ENCODE measurements at places on chromosomes 1 and 21.

- DNase-seq, result no peak
These were observed 1160.8 kb upstream of the B3GALT2 start for GRCh38 chr1:194347200-194347599.

DNA sequence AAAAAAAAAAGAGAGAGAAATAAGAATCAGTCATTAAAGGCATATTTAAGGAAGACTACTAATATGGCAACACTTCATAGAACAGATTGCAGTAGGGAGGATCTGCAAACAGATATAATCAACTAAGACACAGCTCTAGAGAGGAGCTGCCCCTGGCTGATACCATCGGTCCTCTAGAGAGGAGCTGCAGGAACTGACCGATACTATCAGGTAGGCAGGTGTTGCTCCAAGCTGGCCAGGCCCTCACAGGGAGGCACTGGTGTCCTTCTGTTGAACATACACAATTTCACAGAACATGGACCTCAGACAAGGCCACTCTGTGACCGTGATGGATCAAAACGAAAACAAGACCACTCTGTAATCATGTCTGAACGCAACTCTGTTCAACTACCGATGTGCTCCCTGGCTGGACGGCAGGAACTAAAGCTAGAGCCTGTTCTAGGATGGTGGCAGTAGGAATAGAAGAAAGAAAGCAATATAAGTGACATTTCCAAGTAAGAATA lies 15.5 kb downstream of the SMYD3 start:
- no peak for DNase-seq

- DNase-seq, result no peak
These were observed 62.1 kb downstream of the CACNA1E start for GRCh38 chr1:181545395-181545794.

DNA sequence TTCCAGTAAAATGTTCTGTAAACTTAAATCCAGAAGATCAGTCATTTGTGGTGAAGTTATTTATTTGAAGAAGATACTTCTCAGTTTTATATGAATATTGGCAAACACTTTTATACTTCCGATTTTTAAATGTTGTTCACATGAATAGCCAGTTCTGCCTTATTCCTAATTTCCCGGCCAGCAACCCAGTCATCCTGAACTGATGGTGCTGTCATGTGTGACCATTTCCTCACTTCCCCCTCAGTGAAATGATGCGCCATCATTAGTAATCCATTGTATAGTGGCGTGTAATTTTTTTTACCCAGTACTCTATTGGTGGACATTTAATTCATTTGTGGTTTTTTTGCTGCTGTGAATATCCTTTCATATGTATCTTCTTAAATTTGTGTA lies 16.4 kb downstream of the GPSM2 start:
- no peak for DNase-seq

DNA sequence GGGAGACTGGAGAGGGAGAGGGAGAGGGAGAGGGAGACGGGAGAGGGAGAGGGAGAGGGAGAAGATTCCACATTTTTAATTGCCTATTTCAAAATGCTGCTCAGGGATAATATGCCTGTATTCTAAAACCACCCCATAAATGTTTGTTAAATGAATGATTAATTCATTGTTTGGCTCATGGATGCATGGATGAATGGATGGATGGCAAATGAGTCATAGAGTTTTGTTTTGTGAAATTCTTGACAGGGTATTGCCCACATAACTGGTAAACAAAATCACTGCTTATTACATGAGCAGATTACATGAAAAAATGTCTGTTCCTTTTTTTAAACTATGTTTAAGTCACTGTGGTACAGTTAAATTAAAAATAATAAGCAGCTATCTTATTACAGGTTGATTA lies 220.4 kb downstream of the ZP4 start:
- DNase-seq, result no peak

- no peak for DNase-seq
These were observed 101.2 kb downstream of the ZSCAN20 start for GRCh38 chr1:33573661-33574060.

DNA sequence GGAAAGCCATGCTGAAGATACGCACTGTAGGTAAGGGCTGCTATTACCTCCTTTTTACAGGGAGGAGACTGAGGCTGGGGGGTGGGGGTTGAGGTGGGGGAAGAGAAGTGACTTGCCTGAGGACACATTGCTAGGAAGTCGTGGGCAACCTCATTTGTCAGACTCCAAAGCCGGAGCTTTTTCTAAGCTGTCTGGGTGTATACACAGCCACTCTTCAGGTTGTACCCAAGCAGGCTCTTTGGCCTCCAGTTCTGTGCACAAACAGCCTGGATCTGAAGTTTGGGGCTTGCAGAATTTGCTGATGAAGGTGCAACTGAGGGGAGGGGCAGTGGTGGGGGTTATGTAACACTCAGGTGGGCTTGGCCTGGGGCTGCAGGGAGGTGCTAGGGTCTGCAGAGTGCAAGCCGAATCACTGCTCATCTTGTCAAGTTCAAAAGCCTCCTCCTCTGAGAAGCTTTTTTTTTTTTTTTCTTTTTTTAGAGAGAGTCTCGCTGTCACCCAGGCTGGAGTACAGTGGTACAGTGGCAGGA lies 16.9 kb downstream of the TINAGL1 start:
- no peak for DNase-seq

DNA sequence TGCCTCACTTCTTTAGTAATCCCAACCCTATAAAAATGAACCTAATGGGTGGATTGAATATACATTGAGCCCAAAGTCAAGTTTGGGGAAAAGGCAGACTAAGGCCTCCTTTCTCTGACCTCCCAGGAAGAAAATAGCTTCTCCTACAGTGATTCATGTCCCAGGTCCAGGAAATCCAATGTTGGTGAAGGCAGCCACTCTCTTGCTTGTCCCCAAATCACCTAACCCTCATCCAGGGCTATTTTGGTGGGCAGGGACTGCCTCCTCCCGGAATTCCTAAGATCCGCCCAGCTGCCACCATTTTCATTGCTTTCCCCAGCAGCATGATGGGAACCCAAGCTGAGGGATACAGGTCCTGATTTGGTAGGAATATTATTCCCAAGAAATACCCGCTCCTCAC lies 8.4 kb downstream of the MYOG start:
- no peak for DNase-seq

DNA sequence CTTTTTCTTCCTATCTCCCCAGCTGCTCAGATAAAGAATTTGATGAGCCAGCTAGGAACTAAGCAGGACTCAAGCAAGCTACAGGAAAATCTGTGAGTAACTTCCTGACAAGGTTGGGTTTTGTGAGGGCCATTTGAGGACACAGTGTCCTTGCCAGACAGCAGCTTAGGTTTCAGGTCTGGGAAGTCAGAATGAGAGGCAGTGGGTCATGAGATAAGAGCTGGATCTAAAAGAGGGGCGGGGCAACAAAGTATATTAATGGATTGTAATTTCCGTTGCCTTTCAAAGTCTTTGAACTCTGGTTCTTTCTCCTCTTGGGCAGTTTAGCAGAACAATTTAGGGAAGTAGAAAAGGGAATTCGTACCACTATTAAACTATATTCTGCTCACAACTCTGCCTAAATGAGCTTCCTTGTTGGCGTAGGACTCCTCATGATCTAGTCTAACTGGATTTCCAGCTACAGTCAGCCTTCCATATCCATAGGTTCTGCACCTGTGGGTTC lies 16.6 kb downstream of the STX12 start:
- no peak for DNase-seq

GRCh38 chr1:155181371-155182051 lies 7.9 kb downstream of the TRIM46 start:
- DNase-seq, result no peak

DNA sequence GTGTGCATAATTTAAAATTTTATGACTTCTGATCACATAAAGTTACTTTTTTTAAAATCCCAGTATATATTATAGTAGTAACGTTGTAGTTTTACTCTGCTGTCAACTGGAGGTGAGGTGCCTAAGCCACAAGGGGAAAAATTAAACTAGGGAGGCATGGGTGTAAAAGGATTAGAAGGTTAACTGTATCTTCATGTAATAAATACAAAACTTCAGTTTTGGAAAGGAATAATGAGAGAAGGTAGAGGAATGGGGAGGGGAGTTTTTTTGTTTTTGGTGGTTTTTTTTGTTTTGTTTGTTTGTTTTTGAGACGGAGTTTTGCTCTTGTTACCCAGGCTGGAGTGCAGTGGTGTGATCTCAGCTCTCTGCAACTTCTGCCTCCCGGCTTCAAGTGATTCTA lies 5.7 kb downstream of the SLC25A33 start:
- no peak for DNase-seq

DNA sequence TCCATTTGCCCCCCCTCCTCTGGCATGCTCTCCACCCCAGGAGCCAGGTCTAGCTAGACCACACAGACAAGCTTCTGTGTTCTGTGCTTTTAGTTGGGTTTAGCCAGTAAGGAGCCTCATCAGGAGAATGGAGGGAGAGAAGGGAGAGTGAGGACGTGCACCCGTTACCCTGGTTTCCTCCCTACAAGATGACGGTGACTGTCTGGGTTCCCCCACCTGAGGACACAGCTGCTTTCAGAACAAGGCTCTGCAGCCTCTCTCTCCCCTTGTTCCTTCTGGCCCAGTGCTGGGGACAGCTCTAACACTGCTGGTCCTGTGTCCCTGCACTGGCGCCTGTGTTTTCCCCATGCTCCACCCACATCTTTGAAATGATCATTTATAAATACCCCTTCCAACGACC lies 184.4 kb upstream of the GALNT2 start:
- DNase-seq, result no peak

- no peak for DNase-seq
These were observed 4.5 kb downstream of the EPHX1 start for GRCh38 chr1:225814381-225814780.

DNA sequence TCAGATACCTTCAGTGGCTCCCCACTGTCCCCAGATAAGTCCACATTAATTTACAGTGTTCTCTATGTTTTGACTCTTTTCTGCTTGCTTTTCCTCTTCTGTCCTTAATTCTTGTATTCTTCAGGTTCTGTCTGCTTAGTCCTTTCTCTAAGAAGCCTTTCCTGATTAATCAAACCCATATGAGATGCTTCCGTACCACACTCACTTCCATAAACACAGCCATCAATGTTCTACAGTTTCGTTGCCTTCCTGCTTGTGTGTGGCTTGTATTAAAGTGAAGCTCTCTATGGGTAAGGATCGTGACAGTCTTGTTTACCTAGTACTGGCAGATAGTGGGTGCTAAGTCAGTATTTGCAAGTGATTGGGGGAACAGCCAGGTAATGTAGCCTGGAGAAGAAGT lies 75.9 kb downstream of the PRDM2 start:
- DNase-seq, result no peak

- DNase-seq, result no peak
These were observed 31.7 kb upstream of the HAO2 start for GRCh38 chr1:119336848-119337247.

DNA sequence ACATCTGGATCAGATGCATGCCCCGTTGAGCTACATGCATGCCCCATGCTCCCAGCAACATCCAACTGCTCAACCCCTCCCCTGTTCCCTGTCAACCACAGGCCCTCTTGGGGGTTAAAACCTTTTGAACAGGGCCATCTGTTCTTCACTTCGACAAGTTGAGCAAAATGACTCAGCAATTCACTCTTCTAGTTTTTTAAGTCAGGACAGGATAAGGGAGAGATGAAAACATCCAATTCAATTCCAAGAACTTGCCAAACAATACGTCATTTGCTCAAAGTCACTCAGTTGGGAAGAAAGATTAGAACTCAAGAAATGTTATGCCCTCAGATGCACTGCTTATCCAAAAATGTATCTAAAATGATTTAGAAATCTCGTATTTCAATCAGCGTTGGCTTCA lies 46.1 kb upstream of the MTF2 start:
- no peak for DNase-seq

DNA sequence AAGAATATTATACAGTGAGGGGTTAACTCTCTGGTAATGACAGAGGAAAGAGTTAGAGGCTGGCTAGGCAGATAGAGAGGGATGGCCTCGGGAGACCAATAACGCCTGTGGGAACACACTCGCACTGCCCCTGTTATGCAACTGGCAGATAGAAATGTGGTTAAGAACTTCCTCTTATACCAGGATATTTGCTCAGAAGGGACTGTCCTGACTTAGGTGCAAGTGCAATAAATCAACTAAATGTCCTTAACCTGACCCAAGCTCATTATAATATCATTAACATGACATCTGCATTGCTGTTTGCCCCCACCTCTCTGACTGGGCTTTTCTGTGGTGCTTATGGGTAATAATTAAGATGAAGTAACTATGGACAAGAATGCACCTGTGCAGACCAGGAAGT lies 1518.0 kb downstream of the NCAM2 start:
- no peak for DNase-seq

DNA sequence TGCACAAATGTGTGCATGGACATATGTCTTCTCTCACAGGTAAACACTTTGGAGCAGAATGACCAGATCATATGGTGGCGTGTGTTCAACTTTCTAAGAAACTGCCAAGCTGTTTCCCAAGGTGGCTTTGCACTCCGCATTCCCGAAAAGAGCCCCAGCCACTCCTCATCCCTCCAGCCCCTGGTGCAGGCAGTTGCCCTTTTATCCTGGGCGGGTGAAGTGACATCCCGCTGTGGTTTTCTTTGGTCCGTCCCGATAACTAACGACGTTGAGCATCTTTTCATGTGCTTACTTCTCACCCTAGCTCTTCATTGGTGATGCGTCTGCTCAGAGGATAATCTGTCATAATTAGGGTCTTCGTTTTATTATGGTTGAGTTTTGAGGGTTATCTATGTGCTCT lies 612.5 kb downstream of the MATN1 start:
- no peak for DNase-seq

- no peak for DNase-seq
These were observed 932 bp upstream of the USP24 start for GRCh38 chr1:55216096-55216495.

GRCh38 chr21:36846631-36847030 lies 119.8 kb downstream of the HLCS start:
- DNase-seq, result no peak

- DNase-seq, result no peak
These were observed 2.4 kb downstream of the CD84 start for GRCh38 chr1:160576884-160577283.

- no peak for DNase-seq
These were observed 7.1 kb downstream of the PIGR start for GRCh38 chr1:206939131-206939530.

- DNase-seq, result no peak
These were observed 123.9 kb upstream of the KRTAP19-8 start for GRCh38 chr21:31162079-31162699.

- no peak for DNase-seq
These were observed 448.3 kb downstream of the PTPRC start for GRCh38 chr1:199087144-199087543.

DNA sequence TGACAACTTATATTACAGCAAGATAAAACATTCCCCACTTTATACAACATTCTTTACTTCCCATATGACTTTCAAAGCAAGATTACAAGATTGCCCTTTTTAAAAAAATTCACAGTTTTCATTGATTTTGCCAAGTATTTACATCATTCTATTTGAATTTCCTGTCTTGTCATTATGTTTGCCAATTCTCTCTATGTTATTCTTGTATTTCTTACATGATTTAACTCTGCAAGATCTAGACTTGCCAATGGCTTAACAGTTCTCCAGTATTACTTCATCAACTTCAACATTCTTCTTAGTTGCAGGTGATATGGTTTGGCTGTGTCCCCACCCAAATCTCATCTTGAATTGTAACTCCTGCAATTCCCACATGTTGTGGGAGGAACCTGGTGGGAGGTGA lies 31.6 kb downstream of the FMO4 start:
- no peak for DNase-seq

- no peak for DNase-seq
These were observed 100.3 kb upstream of the C1orf87 start for GRCh38 chr1:60173729-60174505.
